ENCODE measurements at places on chromosomes 13 and 19.

DNA sequence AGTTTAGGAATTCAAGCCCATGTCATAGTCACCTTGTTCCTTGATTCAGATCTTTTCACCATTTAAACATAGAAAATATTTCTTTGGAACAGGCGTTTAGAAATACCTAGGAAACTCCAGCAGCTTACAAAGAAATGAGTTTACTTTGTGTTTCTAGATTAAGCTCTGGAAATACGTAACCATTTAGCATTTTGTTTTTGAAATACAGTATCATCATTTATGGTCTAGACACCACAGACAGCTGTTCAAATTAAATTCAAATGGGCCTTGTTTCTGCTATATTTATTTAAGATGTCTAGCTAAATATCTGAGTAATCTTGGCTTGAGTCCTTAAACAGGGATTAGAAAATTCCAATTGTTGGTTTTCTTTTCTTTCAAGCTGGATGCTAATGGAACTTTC is 228.5 kb downstream of the NDFIP2 start:
- DNase-seq, result no peak

DNA sequence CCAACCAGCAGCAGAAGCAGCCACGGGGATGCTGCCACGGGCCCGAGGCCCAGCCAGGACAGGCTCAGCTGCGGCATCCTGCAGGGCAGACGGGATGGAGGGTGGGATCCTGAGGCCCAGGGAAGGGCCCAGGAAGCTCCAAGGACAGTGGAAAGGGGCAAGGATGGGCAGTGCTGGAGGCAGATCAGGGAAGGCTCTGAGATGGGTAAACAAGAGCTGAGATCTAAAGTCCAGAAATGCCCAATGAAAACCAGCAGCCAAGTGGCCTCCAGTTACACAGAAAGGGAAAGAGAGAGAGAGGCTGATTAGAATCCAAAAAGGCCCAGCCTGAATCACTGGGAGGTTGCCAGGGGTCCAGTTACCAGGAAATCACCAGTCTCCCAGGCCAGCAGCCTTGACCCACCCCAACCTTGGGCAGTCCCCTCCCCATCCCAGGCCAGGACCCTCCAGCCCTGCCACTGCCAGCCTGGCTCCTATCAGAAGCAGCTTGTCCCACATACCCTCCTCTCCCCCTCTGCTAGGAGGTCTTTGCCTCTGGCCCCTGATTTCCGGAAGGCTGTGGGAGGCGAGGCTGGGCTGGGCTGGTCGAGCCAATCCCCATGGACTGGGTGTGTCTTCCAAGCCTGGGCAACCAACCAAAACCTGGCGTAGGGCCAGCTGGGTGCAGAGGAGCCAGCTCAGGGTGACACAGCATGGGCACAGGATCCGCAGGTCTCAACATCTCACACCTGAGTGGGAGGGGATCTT is at the start of gene CYP4F11:
Gene CYP4F11, minus strand, starts transcription at position 198 of the 747 bp plus-strand sequence. Its CDS starts 121 bp downstream, at position 77.
- no peak for DNase-seq

DNA sequence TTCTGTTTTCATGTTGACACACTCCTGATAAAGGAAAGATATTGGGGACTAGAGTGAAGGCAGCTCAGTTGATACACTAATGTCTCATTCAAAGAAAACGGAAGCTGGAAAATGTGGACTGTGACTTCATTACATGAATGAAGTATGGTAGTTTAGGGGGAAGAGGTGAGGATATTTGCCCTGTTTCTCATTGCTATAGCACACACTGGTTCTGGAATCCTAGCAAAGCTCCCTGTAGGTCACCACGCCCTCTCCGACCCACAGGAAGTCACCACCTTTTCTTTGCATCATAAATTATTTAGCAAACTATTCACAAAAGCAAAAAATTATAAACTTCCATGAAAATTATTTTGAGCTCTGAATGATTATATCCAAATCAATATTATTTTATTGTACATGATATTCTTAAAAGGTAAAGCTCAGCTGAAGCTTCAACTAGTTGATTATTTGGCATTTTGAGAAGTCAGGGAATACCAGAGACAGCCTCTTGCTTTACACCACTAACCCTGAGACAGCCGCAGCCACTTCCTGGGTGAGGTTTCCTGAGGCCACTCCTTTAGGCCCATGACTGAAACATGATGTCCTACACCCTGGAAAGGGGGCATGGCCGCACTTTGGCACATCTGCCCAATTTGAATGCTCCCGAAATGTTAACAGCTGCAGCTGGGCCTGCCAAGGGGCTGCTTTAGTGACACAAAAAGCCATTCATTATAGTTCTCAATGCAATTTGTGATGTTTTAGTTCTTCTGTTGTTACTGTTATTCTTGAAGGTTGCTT is 50.0 kb upstream of the WDFY2 start:
- no peak for DNase-seq

- no peak for DNase-seq
Observed at GRCh38 chr19:1416014-1416841, 8.8 kb downstream of the DAZAP1 start.

- no peak for DNase-seq
Observed at GRCh38 chr13:113937527-113938180, 36.2 kb downstream of the C13orf46 start.

DNA sequence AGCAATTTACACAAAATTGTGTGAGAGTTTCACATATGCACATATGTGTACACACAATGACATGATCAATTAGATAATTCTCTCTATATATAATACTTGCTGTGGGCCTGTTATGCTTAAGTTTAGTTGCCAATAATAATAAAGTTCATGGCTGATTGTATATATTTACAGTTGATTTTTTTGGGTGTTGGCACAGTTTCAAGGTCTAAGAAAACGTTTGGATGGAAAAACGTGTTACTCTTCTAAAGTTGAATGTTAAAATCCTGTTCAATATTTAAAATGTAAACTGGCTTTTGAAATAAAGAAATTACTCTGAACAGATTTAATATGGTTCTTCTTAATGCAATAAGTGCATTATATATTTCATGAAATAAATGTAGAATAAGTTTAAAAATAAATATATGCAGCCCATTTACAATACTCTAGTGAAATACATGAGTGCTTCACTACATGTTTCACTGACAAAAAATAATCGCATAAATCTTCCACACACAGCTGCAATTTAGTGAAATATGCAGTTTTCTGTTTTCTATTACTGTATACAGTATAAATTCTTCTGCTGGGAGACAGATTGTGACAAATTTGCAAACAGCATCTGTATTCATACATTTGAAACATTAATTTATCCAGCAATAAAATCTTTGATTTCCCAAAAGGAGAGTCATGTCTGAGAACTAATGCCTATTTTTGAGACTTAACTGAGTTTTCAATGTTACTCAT is 586.9 kb upstream of the KLHL1 start:
- DNase-seq, result no peak

- DNase-seq, result no peak
Observed at GRCh38 chr13:114108141-114108761, 24.2 kb downstream of the RASA3 start.

DNA sequence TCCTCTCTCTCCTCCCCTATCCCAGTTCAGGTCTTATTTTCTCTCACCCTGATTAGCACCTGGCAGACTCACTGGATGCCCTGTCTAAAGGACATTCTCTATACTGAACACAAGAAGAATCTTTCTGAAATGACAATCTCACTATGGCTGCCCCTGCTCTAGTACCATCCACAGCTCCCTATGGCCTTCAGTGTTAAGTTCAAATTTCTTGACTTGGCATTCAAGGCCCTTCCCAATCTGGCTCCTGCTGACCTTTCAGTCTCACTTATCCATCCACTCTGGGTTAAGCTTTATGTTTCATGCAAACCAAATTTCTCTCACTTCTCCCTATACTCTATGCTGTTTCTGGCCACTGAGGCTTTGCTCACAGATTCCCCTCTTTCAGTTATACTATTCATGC is 34.2 kb downstream of the MBD3L1 start:
- no peak for DNase-seq

DNA sequence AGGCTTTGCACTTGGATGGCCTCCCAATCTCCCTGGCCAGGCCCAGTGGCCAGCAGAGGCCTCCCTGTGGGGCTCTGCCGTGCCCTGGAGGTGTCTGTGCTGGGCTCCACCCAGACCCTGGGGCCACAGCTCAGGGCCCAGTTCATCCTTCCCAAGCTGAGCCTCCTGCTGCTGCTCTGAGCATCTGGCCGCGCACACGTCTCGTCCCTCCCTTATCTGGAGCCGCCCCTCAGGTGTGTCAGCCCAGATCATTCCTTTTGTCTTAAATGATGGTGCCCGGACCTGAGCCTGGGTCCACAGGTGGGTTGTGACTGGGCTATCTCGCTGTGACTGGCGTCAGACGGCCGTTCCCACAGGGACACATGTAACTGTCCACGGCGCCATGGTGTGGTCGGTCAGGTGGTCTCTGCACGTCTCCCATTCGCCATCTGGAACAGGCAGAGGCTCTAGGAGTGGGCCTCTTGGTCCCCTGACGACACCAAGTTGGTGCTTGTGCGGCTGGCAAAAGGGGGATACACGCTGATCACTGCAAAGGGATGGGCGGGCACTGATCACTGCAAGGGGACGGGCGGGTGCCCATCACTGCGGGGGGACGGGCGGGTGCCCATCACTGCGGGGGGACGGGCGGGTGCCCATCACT is 14.3 kb upstream of the ZNF554 start:
- no peak for DNase-seq

- no peak for DNase-seq
Observed at GRCh38 chr13:32409561-32410421, 18.1 kb downstream of the N4BP2L1 start.

- no peak for DNase-seq
Observed at GRCh38 chr13:38262211-38262610, 87.4 kb upstream of the UFM1 start.

DNA sequence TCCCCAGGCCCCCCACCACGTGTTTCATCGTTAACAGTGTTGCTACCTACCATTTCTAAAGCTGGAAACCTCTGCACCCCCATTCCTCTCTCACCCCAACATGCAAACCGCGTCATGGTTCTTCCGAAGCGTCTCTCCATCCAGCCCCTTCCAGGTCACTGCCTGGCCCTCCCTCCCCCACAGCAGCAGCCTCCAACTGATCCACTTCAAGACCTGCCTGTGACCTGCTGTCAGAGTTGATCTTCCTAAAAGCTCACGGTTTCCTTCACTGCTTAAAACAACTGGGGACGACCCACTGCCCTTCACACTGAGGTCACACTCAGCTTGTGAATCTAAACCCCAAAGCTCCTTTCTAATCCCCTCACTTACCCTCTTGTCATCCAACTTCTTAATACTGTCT is 47.7 kb downstream of the STK24 start:
- DNase-seq, result no peak

- no peak for DNase-seq
Observed at GRCh38 chr19:19502808-19503602, 12.3 kb downstream of the TSSK6 start.

GRCh38 chr13:27257648-27258253 is 6.4 kb downstream of the RPL21 start:
- DNase-seq, result no peak

DNA sequence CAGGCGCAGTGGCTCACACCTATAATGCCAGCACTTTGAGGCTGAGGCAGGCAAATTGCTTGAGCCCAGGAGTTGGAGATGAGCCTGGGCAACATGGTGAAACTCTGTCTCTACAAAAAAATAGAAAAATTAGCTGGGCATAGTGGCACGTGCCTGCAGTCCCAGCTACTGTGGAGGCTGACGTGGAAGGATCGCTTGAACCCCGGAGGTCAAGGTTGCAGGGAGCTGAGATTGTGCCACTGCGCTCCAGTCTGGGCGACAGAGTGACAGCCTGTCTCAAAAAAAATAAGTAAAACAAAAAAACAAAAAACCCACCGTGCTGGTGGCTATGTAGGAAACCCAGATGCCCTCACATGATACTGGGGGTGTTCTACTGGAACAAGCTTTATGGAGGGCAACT is 16.4 kb downstream of the PHLDB3 start:
- DNase-seq, result no peak

- no peak for DNase-seq
Observed at GRCh38 chr19:18657590-18658365, 20.9 kb downstream of the KLHL26 start.

DNA sequence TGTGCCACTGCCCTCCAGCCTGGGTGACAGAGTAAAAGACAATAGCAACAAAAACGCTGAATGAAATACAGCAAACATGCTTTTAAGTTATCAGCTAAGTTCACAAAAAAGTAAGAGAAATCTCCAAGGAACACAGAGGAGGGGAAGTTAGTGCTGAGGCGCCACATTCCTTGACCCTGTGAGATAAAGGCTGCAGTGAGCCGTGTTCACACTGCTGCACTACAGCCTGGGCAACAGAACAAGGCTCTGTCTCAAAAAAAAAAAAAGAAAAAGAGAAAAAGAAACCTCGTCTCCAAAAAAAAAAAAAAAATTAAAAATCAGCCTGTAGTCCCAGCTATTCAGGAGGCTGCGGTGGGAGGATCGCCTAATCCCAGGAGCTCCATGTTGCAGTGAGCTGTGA is 16.3 kb upstream of the DOCK6 start:
- no peak for DNase-seq

DNA sequence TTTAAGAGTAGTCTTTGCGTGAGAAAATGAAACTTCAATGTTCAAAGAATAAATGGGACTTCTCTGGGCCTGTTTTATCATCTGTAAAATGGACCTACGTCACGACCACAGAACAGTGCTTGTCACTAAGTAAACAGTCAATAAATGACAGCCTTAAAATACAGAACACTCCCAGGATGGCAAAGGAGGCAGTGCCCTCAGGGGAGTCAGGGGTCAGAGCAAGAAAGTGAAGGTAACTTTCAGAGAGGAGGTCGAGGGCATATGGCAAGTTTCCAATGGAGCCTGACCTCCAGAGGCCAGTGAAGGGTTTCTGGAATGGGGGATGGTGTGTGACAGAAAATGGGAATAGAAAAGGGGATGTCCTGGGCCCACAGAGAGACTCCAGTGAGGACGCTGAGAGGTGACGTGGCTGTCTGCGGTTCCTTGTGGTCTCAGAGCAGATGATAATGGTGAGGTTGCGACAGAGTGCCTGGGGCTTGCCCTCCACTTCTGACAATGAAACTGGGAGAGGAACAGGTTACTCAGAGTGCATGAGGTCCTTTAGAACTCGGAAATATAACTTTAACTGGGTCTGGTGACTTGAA is 91.8 kb downstream of the UBL3 start:
- DNase-seq, result peak; percentile 7

- no peak for DNase-seq
Observed at GRCh38 chr19:54017261-54017660, 25.8 kb downstream of the CACNG6 start.

GRCh38 chr13:23098161-23098907 is 82.4 kb upstream of the SGCG start:
- no peak for DNase-seq

GRCh38 chr13:76619631-76620030 is 266.6 kb downstream of the KCTD12 start:
- no peak for DNase-seq

DNA sequence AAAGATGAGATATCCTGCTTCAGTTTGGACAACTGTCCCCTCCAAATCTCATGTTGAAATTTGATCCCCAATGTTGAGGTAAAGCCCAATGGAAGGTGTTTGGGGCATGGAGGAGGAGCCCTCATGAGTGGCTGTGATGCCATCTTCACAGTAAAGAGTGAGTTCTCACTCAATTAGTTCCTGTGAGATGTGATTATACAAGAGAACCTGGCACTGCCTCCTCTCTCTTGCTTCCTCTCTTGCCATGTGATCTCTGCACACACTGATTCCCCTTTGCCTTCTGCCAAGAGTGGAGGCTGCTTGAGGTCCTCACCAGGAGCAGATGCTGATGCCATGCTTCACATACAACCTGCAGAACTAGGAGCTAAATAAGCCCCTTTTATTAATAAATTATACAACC is 86.9 kb downstream of the HSPH1 start:
- no peak for DNase-seq
